ENCODE measurements at places on chromosomes 4 and X. TPM values are rescaled to one million over a fixed set of nuclear protein-coding genes. Genes with fewer than 3 reads are reported as not detected.

DNA sequence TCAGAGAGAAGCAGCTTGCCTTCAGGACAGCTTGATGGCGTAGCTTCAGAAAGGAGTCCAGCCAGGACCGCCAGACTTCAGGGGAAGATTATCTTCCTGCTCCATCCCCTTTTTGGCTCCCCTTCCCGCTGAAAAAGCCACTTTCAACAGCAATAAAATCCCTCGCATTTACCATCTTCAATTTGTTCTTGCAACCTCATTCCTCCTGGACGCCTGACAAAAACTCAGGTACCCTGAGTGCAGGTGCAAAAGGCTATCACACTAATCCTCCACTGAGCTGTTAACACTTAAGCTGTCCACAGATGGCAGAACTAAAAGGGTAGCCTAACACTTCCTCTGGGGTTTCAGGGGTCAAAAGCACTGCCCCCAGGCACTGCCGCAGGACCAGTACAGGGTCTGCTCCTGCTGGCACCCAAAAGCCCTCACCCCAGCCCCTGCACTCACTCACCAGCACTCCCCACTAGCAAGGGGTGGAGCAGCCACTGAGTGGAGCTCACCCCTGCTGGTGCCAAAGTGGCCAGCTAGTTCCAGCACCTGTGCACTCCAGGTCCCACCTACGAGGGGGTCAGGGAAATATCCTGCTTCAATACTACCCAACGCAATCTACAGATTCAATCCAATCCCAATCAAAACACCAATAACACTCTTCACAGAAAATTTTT is 145.8 kb downstream of the ADGRA3 start:
- DNase-seq: no peak

- DNase-seq: no peak
These were observed 242.9 kb upstream of the PRPS2 start for GRCh38 chrX:12548341-12548740.

The CXXC4 gene
- not detected for polyA plus RNA-seq

The MAP9 gene
- not detected for polyA plus RNA-seq

The FOXR2 gene
- not detected for polyA plus RNA-seq

The TSPAN7 gene
- polyA plus RNA-seq: not detected

Data from CD14-positive monocyte (primary cell).